ENCODE measurements at places on chromosomes 1 and 21. TPM values are rescaled to one million over a fixed set of nuclear protein-coding genes. Genes with fewer than 3 reads are reported as not detected.

Gene LIPI
- not detected for total RNA-seq

Gene CFAP141
- total RNA-seq: not detected

Gene KLHDC9
- 0.61 TPM for total RNA-seq

Gene MX1
- 584 TPM for total RNA-seq

Gene ATP1B1
- 12.0 TPM for total RNA-seq

Gene C1orf141
- not detected for total RNA-seq

Gene KRTAP7-1
- not detected for total RNA-seq

Gene HLX
- total RNA-seq: not detected

Gene MYBPH
- total RNA-seq: not detected

Gene MROH9
- total RNA-seq: not detected

Gene RAB25
- 0.50 TPM for total RNA-seq

Gene AMIGO1
- total RNA-seq: 2.2 TPM

Gene LRRC38
- total RNA-seq: not detected

Gene GPR25
- 0.82 TPM for total RNA-seq

Gene PFKFB2
- 6.6 TPM for total RNA-seq

Gene PLA2G5
- not detected for total RNA-seq

Gene DR1
- 94.0 TPM for total RNA-seq

Gene KRTAP19-4
- not detected for total RNA-seq

Gene S100A14
- total RNA-seq: not detected

Gene CTH
- total RNA-seq: 4.1 TPM

Gene AADACL4
- not detected for total RNA-seq

Gene SMCP
- total RNA-seq: not detected

Gene GNG4
- total RNA-seq: 0.23 TPM

Gene SH2D2A
- 84.0 TPM for total RNA-seq

Data from activated CD8-positive, alpha-beta T cell treated with anti-CD3 and anti-CD28 coated beads, Interleukin-2, amount 10 ng/mL, durations not matched to agents 7 days and 5 days (primary cell).